ENCODE measurements at places on chromosomes 1 and 21.

DNA sequence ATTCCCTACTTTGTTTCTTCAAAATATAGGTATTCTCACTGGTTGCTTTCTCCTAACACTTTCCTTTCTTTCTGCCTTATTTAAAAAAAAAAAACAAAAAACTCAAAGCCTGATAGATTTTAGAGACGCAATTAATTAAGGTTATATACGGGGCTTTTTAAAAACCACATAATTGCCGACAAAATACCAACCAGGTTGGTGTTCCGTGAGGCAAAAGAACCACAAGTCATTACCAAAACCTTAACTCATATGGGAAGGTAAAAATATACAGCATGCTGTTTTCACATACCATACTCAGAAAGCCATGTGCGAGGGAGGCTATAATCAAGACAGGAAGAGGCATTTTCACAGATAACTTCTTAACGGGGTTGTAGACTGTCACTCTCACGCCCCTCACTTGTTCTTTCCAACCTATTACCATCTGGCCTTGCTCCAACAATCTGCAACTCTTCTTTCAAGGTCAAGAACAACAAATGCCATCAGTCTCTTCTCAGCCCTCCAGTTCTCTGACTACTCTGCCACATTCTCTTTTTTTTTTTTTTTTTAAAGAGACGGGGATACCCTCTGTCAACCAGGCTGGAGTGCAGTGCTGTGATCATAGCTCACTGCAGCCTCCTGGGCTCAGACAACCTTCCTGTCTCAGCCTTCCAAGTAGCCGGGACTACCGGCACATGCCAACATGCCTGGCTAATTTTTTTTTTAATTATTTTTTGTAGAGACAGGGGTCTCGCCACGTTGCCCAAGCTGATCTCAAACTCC, 102.6 kb downstream of the APP start:
- no peak for DNase-seq

DNA sequence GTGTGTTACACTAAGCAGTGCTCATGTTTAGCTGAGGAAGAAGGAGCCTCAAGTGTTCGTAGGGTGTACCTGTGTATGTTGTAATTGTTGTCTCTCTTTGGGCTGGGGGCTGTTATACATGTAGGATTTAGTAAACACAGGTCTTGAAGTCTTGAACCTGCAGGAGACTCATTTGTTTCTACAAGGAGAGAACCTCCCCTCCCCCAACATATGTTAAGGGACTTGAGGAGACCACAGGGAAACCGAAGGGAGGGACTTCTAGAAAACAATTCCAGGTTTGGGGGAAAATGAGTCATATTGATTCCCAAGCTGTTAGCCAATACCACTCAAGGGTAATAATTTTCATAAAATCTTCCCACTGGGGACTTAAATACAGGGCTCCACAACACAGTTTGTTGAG, 25.0 kb upstream of the AGBL4 start:
- no peak for DNase-seq

GRCh38 chr21:32257962-32258785, 20.7 kb downstream of the MIS18A start:
- DNase-seq: no peak

- DNase-seq: no peak
Observed at GRCh38 chr1:6502000-6502891, 10.8 kb upstream of the PLEKHG5 start.

- DNase-seq: no peak
Observed at GRCh38 chr1:154430903-154431302, 25.8 kb downstream of the IL6R start.
